Activated T-helper 2 cell treated with anti-CD3 and anti-CD28 coated beads, Interferon-gamma antibody, Interleukin-2, Interleukin-4, amounts not matched to agents 10 μg/mL and 5 μg/mL and 100 μg/mL, durations not matched to agents 14 hours and 24 hours and 36 hours (primary cell): ENCODE measurements at places on chromosomes 12 and 14.

- no peak for DNase-seq
Observed at GRCh38 chr14:34937442-34937841, 45.4 kb upstream of the SRP54 start.

GRCh38 chr14:30874120-30874998 is at the start of gene COCH:
COCH (plus strand) TSS chr14:30874559; CDS start chr14:30874939, 380 bp downstream.
- DNase-seq = no peak

DNA sequence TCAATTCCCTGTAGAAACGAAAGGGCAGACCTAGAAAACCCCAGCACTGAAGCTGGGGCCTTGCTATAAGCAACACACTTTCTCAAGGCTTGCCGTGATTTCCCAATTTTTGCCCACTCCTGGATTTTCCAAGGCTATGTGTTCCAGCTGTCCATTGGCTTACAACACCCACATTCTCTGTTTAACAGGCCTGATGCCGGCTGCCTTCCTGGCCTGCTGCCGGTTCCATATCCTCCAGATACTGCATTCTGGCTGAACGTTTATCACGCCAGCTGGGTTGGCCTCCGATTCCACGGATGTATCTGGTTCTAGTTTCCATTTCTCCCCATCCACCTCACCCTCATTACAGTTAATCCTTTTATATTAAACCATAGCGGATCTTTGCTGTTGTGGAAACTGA is 2.0 kb upstream of the PCNX1 start:
- no peak for DNase-seq

- no peak for DNase-seq
Observed at GRCh38 chr12:105261010-105261409, 25.0 kb upstream of the APPL2 start.

DNA sequence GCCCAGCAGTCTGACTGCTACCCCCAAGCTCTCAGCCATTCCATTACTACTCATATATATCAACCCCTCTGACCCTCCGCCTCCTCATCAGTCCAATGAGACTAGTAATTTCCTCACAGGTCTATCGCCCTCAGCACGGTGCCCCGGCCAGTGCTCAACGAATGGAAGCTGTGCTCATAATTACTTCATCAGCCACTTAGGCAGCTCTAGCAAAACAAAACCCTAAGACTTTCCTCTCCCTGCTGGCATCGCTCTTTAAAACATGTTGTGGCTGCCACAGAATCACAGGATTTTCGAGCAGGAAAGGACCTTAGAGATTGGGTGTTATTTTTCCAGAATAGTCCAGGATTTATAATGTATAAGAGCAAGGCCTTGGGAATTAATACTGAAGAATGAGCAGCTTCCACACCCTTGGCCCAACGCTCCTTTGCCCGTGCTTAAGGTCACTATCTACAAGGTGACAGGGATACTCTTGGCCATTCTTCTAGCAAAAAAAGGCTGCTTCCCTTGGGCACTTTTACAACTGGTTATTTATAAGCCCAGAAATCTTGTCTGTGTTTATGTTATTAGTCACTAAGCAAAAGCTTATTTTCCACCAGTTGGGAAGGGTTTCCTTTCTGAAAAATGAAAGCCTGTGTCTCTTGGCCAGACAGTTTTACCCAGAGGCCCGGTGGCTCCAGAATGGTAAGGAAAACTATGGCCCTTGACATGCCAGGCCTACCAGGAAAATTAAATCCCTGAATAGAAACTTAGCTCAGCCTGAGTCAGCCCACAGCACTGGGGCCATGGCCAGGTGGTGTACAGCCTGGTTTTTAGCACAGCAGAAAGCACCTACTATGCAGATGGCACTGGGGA is 47.9 kb downstream of the NUAK1 start:
- no peak for DNase-seq

DNA sequence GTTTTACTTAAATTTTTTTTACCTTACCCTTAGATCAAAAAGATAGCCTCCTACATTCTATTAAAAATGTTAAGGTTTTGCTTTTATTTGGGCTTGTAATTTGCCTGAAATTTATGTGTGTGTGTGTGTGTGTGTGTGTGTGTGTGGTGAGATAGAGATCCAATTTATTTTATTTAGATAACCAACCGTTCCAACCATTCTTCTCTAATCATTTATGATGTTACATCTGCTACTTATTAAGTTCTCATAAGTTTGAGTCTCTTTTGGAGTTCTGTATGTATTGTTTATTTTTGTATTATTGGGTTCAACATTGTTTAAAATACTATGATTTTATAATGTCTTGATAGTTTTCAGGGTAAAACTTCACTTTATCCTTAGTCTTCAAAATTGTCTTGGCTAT is 70.6 kb upstream of the PAWR start:
- DNase-seq = no peak

DNA sequence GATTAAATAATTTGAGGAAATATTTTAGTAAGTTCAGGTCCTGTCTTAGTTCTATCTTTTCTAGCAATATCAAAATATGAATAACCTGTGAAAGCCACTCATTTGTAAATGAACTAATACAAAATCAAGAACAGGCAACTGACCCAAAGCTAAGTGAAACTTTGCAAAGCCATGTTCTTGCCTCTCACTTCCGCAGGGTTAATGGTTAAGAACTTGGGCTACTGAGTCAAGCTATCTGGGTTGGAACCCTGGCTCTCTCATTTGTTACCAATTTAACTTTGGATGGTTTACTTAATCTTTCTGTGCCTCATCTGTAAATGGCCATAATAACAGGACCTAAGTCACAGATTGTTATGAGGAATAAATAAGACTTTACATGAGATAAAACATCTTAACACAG is 2.8 kb downstream of the KIF21A start:
- DNase-seq = no peak
